Fibroblast of skin of left biceps (primary cell): ENCODE measurements at places on chromosomes 1 and 21.
A peak's percentile ranks its signal among the peaks of the same experiment; 100 is the strongest.

- DNase-seq, result no peak
These were observed 4.6 kb upstream of the SRSF4 start for GRCh38 chr1:29186252-29186651.

GRCh38 chr21:21111309-21111920 is 113.2 kb downstream of the NCAM2 start:
- DNase-seq, result no peak

DNA sequence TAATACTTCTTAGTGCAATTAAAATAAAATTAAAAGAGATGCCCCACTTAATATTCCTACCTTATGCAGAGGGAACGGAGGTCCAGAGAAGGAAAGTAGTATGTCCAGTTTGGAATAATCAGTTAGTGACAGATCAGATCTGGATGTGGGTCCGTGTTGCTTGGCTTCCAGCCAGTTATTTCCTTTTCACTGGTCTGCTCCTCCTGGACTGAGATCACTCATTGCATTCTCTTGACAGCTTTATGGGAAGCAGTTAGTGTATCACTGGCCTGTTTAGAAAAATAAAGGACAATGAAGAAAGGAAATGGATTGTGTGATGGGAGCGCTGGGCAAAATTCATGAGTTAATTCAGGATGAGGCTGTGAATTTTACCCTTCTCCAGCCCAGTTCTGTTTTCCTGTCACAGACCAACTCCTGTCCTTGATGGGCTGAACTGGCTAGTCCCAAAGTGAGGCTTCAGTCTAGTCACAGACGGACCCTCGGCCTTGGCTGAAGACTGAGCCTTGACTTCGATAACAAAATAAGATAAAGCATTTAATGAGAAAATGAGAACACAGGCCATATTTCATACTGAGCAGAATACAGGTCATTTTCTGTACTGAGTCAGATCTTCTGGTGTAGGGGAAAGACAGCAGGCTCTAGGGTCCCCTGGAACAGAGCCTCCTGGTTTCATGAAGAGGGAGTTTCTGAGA is 85.2 kb upstream of the TRABD2B start:
- DNase-seq, result no peak

GRCh38 chr1:16321176-16321867 is 31.0 kb downstream of the FBXO42 start:
- no peak for DNase-seq

- no peak for DNase-seq
These were observed 129.2 kb downstream of the HHIPL2 start for GRCh38 chr1:222418654-222419053.

DNA sequence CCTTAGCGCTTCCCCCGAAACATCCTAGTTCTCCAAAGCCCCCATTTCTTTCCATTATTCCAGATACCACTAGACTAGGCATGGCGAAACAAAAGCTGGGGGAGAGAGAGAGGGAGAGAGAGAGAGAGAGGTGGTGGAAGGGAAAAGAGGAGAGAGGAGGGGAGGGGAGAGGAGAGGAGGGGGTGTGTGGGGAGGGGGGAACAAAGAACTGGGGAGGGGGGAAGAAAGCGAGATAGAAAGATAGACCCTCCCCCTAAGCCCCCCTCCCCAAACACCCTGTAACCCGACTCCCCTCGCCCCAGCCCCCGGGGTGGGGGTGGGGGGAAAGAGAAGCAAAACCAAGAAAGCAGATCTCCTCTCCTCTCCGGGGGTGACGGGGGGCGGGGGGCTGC is 352 bp downstream of the MEX3A start:
- DNase-seq, result no peak

DNA sequence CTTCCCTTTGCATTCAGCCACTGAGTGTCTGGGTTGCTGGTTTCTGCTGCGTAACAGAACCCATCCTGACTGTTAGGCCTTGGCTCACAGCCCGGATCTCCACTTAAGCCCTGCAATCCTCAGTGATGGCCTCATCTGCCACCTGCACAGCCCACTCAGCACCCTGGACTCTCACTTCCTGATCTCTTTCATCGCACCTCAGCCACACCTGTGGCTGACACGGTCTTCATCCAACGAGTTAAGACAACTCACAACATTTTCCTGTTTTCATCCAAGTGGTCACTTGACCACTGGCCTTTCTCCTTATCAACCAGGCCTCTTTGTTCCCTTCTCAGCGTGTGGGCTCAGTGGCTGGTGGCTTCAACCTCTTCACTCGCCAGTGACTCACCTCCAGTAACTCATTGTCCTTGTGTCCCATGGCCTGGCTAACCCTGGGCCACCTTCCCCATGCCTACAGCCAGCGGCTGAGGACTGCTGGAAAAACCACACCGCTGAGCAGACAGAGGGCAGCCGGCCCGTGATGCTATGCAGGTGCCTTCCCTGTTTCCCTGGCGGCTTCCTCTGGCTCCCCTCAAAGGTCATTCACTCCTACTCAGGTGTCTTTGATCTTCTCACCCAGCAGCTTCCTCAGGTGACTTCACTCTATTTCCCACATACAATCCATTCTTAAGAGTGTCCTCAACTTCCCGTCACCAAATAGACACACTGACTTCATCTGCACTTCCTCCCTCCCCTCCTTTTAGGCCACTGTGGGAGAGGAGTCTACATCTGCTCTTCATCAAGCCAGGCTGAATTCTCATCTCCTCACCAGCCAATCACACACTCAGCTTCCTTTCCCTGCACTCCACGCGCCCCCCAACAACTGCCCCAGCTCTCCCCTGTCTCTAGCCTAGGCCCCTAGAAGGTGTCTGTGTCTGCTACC is 19.9 kb upstream of the EDN2 start:
- DNase-seq, result no peak

DNA sequence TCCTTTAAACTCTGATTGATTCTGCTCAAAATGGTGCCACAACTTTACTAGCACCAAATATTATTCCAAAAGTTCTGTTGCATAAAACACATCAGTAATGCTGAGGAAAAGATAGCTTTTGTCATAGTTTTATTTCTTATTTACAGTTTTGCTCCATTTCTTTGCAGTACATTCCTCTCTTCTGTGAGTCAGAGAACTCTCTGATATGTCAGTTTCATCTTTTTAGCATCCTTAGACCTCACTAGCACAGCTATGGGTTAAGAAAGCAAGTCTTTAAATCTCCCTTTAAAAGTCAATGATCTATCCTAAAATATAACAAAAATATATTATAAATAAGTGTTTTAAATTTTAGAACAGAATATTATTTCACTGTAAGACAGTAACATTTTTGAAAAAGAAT is 356.6 kb upstream of the SNX7 start:
- DNase-seq, result no peak

DNA sequence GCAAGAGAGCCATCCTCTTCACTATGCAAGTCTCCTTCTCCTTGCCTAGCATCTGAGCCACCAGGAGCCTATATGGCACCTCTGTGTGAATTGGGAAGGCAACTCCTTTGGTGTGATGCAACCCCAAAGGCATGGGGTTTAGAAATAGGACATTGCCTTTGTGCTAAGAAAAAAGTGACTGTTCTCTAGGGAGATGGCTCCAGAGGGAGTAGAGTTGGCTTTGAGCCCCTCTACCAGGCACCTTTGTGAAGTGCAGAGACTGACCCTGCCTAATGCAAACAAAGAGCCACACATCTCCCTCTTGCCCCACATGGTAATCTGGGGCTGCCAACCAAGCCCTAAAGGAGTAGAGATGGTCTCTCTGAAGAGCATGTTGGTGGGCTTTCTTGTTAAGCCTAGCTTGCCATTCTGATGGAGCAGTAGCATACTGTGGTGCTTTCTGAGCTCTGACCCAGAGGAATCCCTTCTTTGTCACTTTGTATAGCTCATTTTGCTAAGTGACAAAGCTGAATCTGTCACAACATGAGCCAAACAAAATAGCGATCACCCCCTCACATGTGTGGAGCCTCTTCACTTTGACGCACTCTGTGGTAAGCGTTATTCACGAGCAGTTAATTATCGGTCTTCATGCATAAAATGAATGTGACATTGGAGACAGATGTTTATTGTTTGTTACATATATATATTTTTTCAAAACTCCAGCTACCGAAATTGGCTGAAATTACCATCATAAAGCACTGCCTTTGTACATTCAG is 74.4 kb downstream of the RWDD3 start:
- DNase-seq, result no peak

DNA sequence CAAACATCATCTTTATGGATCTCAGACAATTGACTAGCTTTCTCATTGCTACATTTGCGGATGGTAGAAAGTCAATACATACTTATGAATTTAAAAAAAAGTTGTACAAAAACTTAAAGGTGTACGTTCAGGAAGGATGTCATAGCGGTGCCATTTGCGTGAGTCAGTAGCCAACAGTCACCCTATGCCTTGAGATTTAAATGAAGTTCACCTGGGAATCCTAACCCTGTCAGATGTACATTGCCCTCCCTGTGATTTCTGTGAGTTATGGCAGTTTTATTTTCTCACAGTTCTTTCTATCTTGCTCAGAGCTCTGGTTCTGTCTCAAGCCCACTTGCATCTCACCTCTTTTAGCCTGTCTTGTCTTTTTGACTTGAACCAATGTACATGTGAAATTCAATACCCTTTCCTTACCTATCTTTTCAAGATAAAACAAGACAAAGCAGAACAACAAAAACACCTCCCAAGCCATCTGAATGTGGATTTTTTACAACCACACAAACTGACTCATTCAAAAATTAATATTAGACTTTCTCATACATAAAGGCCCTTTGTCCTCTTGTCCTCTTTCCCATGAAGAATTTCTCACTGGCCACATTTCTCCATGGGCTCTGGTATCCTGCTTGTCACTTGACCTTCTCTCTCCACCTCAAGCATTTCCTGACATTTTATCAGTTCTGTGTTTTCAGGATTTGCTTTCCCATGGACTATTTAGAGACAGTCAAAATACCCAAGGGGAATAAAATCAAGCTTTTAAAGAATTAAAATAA is 25.3 kb upstream of the ZNF697 start:
- no peak for DNase-seq

- DNase-seq, result no peak
These were observed 30.3 kb upstream of the POGK start for GRCh38 chr1:166808952-166809351.

DNA sequence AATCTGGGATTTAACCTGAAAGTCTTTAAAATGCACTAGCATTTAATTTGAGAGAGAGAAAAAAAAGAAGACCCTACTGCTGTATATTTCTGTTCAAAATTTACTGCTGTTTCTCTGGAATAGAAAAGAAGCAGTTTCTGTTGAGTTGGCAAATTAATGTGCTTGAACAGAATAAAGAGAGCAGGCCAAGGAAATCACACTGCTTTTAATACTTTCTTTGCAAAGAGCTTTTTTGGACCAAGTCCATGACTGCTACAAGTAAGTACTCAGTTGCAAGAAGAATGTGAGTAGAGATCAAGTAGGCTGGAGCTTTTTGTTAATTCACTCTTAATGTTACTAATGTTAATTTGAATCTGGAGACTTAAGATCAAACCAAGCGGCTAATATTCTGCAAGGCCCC is 336.2 kb upstream of the SGIP1 start:
- DNase-seq, result no peak

GRCh38 chr1:51898090-51898734 is 19.7 kb upstream of the NRDC start:
- peak; percentile 95 for DNase-seq

DNA sequence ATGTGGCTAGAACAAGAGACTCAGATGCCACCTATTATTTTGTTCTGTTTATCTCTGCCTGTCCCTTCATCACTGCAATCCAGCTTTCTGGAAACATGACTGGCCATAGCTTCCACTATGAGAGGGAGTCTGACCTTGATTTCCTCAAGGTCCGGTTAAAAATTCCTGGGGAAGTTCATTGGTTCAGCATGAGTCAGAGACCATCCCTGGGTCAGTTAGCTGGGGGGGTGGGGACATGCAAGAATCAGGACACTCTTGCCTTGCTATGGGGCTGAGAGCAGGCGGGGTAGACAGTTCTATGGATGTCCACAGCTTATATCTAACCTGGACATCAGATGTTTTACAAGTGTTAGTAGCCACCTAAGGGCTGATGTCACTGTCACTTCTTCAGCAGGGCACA is 81.1 kb downstream of the TENT5C start:
- no peak for DNase-seq

GRCh38 chr1:208461680-208462079 is 217.5 kb upstream of the PLXNA2 start:
- no peak for DNase-seq

DNA sequence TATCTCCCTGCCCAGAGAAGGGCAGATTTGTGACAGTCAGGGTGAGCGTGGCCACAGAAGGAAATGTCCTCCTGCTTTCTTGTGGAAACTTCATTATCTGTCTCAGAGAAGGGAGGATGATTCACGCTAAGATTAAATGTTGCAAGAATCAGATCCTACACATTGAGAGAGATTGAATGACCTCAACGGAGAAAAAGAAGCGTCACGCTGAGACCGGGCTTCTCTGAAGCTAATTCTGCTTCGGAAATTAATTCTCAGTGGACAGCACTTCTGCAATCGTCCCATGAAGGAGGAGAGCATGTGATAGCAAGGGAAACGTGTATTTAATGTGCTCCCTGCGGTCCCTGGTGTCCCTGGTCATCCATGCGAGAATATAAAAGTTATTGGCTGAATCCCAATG is 19.8 kb upstream of the C1orf21 start:
- no peak for DNase-seq

GRCh38 chr1:90726425-90726985 is 9.4 kb upstream of the BARHL2 start:
- no peak for DNase-seq

DNA sequence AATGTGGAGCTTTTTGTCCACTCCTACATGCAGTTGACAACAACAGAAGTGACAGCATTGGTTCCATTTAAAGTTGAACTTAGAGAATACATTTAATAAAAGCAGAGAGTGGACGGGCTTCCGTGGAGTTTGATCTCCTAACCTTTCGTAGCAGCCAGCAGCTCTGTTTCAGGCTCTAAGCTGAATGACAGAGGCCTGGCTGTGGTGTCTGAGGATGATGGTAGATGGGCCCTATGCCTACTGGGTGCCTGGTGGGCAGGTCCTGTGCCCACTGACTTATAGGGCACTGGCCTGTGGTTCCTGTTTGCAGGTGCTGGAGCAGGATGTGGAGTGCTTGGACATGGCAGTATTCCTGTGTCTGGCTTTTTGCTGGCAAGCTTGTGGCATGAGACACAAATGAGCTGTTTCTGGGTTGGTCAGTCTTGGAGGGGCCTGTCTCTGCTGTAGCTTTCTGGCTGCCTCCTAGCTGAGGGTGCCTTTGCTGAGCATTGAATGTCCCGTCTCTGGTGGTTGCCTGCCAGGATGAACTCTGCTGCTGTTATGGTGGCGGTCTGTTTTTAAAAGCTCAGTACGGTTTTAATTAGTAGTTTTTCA is 54.6 kb downstream of the PRDM2 start:
- no peak for DNase-seq

- no peak for DNase-seq
These were observed 178.4 kb upstream of the CXADR start for GRCh38 chr21:17334484-17334883.

DNA sequence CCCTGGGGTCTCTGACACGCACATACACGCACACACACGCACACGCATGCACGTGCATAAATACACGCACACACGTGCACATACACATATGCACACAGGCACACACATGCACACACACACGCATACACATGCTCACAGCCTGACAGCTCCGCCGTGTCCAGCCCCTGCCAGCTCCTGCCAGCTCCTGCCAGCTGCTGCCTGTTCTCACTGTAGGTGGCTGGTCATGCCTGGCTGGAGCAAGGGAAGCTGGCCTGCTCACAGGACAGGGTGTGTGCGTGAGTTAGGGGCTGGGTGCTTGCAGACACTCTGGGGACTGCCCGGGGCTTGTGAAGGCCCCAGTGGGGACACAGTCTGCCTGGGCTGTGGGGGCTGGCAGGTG is 4.9 kb downstream of the PLCH2 start:
- DNase-seq, result no peak

GRCh38 chr1:201463071-201463552 is 5.9 kb downstream of the PHLDA3 start:
- DNase-seq, result no peak

- DNase-seq, result no peak
These were observed 10.4 kb upstream of the GALE start for GRCh38 chr1:23810818-23811540.
